ENCODE measurements at places on chromosomes 7 and 10.

DNA sequence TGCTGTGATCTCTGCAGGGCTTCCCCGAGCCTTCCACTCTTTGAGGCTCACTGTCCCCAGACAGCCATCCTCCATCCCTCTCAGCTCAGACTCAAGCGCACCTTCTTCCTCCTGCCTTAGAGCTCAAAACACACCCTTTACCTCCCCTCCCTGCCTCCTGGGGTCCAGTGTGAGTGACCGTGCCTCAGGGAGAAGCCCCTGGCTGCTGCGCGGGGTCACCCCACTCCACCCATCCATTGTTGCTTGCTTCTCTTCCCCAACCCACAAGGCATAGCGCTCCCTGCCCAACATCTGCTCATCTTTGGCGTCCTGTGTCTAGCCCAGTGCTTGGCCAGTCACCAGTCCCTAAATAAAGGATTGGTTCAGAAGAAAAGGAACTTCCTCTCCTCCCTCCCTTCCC, 170.3 kb downstream of the TCERG1L start:
- no peak for DNase-seq

GRCh38 chr10:62244088-62244487, 24.6 kb downstream of the RTKN2 start:
- DNase-seq = no peak

DNA sequence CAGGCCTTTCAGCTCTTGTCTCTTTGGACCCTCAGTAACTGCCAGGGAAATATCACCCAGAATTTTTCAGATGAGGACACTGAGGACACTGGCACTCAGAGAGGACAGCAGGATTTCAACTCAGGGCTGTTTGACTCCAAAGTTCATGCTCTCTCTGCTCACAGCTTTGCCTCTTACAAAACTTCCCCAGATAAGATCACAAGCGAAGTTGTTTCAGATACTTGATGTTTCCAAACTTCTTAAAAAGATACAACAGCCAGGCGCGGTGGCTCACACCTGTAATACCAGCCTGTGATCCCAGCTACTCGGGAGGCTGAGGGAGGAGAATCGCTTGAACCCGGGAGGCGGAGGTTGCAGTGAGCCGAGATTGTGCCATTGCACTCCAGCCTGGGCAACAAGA, 32.4 kb upstream of the ZRANB1 start:
- no peak for DNase-seq

DNA sequence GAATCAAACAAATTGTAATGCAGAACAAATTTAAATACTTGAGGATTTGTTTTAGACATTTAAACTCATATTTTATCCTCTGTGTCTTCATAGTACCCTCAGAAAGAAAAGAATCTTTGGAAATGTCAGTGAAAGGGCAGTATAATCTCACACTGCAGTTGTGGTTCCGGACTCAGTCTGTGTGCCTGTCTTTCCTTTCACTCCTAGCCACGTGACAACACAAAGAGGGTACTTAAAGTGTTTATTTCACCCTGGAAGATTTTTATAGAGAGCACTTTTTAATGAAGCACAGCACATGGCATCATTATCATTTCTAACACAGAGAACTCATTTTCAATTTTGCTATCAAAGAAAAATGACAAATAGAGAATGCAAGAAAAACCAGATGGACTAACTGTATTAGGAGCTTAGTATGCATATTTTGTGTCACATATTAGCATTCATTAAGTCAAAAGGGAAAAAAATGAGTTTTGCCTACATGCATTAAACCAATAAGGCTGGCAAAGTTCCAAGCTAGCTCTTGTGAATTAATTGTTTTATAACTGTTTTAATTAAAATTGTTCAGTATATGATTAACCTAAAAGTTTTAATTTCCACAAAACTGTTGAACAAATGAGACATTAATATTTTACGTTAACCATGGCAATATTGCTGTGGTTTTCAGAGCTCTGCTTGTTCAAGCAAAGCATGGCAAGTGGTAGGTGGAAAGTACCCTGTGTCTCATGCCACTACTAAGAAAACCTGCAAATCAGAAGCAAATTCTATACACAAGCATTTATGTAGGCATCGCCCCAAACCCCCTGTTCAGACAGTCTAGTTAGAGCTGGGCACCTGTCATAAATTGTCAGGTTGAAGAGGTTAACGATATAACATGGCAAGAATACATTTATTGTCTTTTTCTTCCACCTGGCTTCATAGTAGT, 65.9 kb downstream of the AUTS2 start:
- DNase-seq = no peak

GRCh38 chr10:31000071-31000782, 31.4 kb downstream of the ZNF438 start:
- no peak for DNase-seq

DNA sequence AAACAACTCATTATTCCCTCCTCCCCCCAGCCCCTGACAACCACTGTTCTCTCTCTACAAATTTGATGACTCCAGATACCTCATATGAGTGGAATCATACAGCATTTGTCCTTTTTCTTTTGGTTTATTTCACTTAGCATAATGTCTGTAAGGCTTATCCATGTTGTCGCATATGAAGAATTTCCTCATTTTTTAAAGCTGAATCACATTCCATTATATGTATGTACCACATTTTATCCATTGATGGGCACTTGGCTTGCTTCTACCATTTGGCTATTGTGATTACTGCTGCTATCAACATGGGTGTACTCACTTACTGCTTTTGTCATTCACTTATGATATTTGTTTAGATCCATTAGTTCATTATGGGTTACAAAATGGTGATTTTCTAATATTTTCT, 112.8 kb downstream of the BUB3 start:
- DNase-seq = no peak

- DNase-seq = no peak
These were observed 6.5 kb downstream of the SNX8 start for GRCh38 chr7:2307690-2308107.

- DNase-seq = no peak
These were observed 985 bp upstream of the ETV1 start for GRCh38 chr7:13990319-13990983.
